ENCODE measurements at places on chromosomes 12 and 14. TPM values are rescaled to one million over a fixed set of nuclear protein-coding genes. Genes with fewer than 3 reads are reported as not detected.

The NDUFA9 gene
- 111 TPM for total RNA-seq

The TPH2 gene
- total RNA-seq = not detected

The C12orf50 gene
- total RNA-seq = 0.12 TPM

The ADCY4 gene
- total RNA-seq = not detected

The NDRG2 gene
- 2.2 TPM for total RNA-seq

The KRT3 gene
- total RNA-seq = not detected

The COA8 gene
- total RNA-seq = 57.7 TPM

The CALM1 gene
- total RNA-seq = 333 TPM

The MYF5 gene
- total RNA-seq = not detected

The GPD1 gene
- 0.14 TPM for total RNA-seq

The GARIN6 gene
- total RNA-seq = not detected
